NCI-H1092 (cell line): ENCODE measurements at places on chromosomes 12 and 14.

- no peak for DNase-seq
Observed at GRCh38 chr12:123114304-123115083, 36.4 kb downstream of the PITPNM2 start.

DNA sequence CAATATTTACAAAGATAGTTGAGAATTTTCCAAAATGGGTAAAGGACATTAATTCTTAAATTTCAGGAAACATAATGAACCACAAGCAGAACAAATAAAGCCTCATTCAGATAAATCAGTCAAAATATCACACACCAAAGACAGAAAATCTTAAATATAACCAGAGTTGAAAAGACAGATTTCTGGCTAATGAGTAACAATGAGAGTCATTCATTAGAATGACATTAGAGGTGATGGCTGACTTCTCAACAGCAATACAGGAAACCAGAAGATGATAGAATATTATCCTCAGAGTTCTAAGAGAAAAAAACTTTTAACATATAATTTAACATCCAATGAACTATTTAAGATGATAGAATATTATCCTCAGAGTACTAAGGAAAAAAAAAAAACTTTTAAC, 124.2 kb downstream of the DENND5B start:
- no peak for DNase-seq

DNA sequence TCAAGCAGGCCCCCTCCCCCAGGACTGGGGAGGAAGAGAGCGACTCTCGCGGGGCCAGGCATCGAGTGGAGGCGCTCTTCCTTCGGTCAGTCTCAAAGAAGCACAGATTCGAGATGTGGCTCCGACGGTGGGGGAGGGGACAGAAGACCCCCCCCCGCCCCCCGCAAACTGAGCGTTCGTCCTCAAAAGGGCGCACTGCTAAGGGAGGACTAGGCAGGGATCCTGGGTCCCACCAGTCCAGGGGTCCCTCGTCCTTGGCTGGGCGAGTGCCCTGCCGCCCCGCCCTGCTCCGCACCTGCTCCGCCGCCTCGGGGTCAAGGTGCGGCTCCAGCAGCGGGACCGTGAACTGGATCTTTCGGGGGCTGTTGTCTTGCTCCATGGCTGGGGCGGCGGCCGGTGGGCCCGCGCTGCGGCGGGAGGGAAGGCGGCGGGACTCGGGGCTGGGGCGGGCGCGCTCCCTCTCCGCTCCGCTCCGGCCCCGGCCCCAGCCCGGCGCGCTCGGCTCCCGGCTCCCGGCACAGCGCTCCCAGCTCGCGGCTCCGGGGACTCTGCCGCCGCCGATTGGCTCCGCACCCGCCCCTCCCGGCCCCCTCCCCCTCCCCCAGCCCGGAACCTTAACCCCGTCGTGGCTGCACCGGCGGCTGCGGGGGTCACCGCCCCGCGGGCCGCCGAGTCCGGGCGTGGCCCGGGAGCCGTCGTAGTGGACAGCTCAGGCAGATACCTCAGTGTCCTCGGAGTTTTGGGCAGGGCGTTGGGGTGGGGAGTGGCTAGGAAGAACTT, at the start of gene PPP1R1A:
TSS of gene PPP1R1A (minus strand) at position 550 of the 780 bp plus-strand sequence. CDS start at position 379, 171 bp downstream.
- no peak for DNase-seq

GRCh38 chr12:63068857-63069442, 82.1 kb downstream of the AVPR1A start:
- DNase-seq: no peak

- DNase-seq: no peak
Observed at GRCh38 chr12:64760808-64761573, 1.8 kb upstream of the GNS start.

GRCh38 chr14:50053935-50054334, 62.4 kb downstream of the VCPKMT start:
- DNase-seq: no peak

- no peak for DNase-seq
Observed at GRCh38 chr12:26119391-26119989, 5.3 kb downstream of the BHLHE41 start.

- peak; percentile 47 for DNase-seq
Observed at GRCh38 chr12:130686511-130686991, 29.5 kb downstream of the RIMBP2 start.

GRCh38 chr12:102061096-102061559, 663 bp downstream of the WASHC3 start:
- no peak for DNase-seq

GRCh38 chr14:55077170-55078151, 26.0 kb downstream of the MAPK1IP1L start:
- DNase-seq: no peak

DNA sequence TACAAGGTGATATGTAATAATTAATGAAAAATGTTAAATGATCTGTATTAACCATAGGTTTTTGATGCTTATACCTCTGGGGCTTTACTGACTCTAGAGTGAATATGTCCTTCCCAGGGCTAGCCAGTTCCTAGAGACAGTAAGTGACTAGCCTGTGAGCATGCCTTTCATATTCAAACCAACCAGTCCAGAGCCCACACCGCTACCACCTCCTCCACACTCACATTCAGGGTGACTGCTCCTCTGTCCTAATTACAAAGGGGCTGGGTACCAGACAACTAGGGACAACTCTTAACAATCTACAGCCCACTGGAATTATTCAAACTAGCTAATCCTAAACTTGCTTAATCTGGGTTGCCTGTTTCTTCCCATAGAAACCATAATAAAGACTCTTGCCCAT, 49.0 kb downstream of the RALGAPA1 start:
- no peak for DNase-seq
